Keratinocyte (primary cell): ENCODE measurements at places on chromosomes 6 and 20. TPM values are rescaled to one million over a fixed set of nuclear protein-coding genes. Genes with fewer than 3 reads are reported as not detected.

GRCh38 chr6:83083476-83083875 lies 16.0 kb downstream of the DOP1A start:
- H3K4me3 ChIP-seq = no peak overlapping the region
- no peak for DNase-seq
- H3K27me3 ChIP-seq = no peaks in the 10 kb centered on the region
- no peaks in the 10 kb centered on the region for H3K4me1 ChIP-seq
- no peaks in the 10 kb centered on the region for H3K36me3 ChIP-seq
- no peak overlapping the region for H3K27ac ChIP-seq

DNA sequence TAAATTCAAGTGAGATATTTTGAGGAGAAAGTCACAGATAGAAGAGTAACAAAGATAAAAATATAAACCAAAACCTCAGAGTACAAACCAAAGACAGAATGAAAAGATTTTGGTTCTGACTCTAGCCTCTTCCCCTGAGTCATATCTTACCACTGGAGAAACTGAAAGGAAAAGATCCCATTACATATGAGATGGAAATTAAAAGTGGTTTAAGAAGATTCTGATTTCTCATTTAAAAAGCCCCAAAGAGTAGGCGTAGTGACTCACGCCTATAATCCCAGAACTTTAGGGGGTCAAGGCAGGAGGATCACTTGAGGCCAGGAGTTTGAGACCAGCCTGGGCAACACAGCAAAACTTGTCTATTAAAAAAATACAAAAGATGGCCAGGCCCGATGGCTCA lies 30.6 kb downstream of the SPINT4 start:
- no peaks in the 10 kb centered on the region for H3K4me1 ChIP-seq
- no peak overlapping the region for H3K4me3 ChIP-seq
- DNase-seq = no peak
- no peaks in the 10 kb centered on the region for H3K36me3 ChIP-seq

DNA sequence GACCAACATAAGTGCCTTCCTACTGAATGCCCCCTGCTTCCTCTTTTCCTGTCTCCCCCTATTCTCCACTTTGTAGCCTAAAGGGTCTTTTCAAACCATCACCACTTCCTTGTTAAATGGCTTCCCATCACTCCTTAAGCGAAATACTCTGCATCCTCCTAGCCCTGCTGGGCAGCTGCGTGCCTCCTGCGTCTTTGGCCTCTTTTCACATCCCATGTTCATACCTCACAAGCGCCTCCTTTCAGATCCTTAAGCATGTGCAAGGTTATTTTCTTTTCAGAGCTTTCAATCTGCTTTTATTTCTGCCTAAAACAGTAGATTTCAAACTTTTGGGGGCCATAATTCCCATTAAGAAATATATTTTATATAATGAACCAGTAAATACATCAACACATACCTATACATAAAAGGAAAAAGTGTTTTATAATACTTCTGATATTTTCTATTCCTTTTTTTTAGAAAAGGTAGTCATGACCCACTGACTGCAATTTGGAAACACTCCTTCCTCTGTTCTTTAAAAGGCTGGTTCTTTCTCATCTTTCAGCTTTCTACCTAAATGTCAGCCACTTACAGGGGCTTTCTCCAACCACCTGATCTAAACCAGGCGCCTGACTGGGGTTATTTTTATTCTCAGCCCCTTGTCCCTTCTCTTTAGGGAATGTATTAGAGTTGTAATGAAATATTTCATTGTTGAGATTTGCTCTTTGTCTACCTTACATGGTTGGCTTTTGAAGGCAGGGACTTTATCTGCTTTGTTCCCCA lies 84.1 kb downstream of the PRDM1 start:
- H3K4me1 ChIP-seq = no peaks in the 10 kb centered on the region
- H3K36me3 ChIP-seq = no peaks in the 10 kb centered on the region
- no peak overlapping the region for H3K4me3 ChIP-seq
- H3K27me3 ChIP-seq = no peaks in the 10 kb centered on the region
- no peak overlapping the region for H3K27ac ChIP-seq
- no peak for DNase-seq

The GRM1 gene
- 0.01 TPM in 1 of 3 replicates, not detected in the others for polyA plus RNA-seq

DNA sequence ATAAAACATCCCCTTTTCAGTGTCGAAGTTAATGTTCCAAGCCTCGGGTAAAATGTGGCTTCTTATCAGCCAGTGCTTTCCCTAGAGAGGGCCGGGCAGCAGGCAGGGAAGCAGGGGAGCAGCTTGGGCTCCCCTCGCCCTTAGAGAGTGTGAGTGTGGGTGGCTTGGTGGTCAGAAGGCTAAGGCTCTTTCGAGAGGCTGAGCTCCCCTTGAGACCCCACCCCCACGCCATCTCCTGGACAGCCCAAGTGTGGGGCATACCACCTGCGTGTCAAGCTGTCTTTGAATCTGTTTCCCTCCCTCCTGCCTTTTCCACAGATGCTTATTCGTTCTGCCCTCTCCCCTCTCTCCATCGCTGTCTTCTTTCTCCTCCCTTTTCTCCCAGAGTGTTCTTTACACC lies 95.1 kb upstream of the FOXP4 start:
- H3K27ac ChIP-seq = no peak overlapping the region
- DNase-seq = no peak
- no peaks in the 10 kb centered on the region for H3K36me3 ChIP-seq
- peaks cover 43% of the 10 kb centered on the region for H3K27me3 ChIP-seq
- no peak overlapping the region for H3K4me3 ChIP-seq

GRCh38 chr6:81864124-81864523 lies 111.6 kb upstream of the TENT5A start:
- no peak for DNase-seq
- H3K36me3 ChIP-seq = no peaks in the 10 kb centered on the region
- no peak overlapping the region for H3K27ac ChIP-seq
- H3K4me3 ChIP-seq = no peak overlapping the region

The KIAA1755 gene
- polyA plus RNA-seq = 0.05 to 0.07 TPM in 2 of 3 replicates, not detected in the other

DNA sequence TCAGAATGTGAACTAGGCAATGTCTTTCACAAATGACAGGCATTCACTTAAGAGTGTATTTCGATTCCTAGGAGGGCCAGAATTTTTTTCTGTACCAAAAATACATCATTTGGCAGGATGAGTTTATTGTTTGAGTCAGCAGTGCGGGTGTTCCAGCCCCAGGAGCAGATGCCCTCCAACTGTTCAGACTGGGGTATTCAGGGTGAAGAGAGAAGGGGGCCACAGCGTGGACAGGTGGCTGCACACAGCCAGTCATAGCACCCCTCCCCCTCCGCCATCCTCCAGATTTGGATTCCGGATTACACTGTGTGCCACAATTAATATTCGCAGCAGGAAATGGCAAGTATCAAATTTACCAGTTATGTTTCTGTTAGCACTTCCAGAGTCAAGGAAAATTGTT lies 38.6 kb downstream of the RIPOR2 start:
- no peak overlapping the region for H3K27ac ChIP-seq
- H3K4me1 ChIP-seq = no peaks in the 10 kb centered on the region
- H3K27me3 ChIP-seq = no peaks in the 10 kb centered on the region
- DNase-seq = no peak
- no peaks in the 10 kb centered on the region for H3K36me3 ChIP-seq

DNA sequence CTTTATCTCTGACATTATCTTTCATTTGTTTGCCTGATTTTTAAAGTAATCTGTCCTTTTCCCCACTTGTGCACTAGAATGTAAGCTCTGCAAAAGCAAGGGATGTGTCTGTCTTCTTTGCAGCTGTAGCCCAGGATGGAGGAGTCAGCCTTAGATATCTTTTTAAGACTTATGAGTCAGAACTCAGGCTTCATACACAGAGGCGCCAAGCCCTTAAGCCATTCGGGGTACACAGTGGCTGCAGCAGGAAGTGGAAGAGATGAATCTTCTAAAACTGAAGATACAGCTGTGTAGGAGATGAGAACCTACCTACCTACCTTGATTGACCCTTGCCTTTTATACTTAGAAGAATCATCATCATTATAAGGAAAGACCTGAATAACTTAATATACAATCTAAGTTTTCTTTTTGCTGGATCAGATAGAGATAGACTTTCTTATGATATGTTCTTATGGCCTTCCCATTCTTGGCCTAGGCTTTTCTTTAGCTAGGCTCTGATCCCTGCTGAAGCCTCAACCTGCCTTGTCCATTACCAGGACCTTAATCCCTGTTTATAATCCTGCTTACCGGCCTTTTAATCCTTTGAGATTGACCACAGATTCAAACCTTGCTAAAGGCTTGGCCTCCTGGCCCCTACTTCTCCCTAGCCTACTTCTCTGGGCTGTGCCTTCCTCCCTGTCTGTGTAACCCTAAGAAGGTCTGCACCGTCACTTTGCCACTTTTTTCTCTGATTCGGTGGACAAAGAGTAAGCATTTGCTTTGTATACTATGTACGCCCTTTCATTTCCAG lies 304.5 kb downstream of the PRL start:
- no peak overlapping the region for H3K4me3 ChIP-seq
- H3K4me1 ChIP-seq = peaks cover 9% of the 10 kb centered on the region
- no peaks in the 10 kb centered on the region for H3K36me3 ChIP-seq
- DNase-seq = no peak

The ELMO2 gene
- polyA plus RNA-seq = 28.5 to 37.0 TPM (median 32.4 TPM) in 3 replicates

GRCh38 chr6:101114703-101115102 lies 233.6 kb upstream of the ASCC3 start:
- no peak overlapping the region for H3K4me3 ChIP-seq
- no peaks in the 10 kb centered on the region for H3K4me1 ChIP-seq
- no peaks in the 10 kb centered on the region for H3K36me3 ChIP-seq
- DNase-seq = no peak
